ENCODE measurements at places on chromosomes 1 and 21.
A peak's percentile ranks its signal among the peaks of the same experiment; 100 is the strongest.

- no peak for DNase-seq
These were observed 84.7 kb upstream of the LYPLAL1 start for GRCh38 chr1:219088778-219089557.

DNA sequence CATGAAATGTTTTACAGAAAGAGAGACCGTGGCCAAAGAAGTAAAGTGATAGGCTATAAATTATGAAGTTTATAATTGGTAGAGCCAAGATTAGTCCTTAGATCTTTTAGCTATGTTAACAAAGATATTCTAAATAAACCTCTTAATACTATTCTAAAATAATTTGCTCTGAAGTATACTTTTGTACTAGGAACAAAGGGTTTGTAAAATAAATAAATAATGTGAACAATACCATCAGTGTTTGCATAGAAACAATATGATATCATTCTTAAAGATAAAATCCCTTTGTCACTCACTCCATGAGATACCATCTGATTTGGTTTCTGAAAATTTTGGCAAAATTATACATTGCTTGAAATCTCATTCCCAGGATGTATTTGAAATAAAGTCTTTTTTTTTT, 107.6 kb upstream of the UBE2U start:
- no peak for DNase-seq

GRCh38 chr21:41361786-41362604, at the start of gene MX2:
Gene MX2, plus strand, starts transcription at chr21:41362027. Its CDS starts 14,880 bp downstream, at chr21:41376907.
- DNase-seq, result no peak

GRCh38 chr21:28283641-28284490, 708.8 kb downstream of the LTN1 start:
- peak; percentile 38 for DNase-seq

DNA sequence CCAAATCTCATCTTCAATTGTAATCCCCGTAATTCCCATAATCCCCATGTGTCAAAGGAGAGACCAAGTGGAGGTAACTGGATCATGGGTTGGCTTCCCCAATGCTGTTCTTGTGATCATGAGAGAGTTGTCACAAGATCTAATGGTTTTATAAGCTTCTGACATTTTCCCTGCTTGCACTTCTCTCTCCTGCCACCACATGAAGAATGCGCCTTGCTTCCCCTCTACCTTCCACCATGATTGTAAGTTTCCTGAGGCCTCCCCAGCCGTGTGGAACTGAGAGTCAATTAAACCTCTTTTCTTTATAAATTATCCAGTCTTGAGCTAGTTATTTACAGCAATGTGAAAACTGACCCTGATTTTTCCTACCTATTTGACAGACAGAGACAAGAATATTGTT, 162.5 kb upstream of the SYT6 start:
- DNase-seq, result no peak

DNA sequence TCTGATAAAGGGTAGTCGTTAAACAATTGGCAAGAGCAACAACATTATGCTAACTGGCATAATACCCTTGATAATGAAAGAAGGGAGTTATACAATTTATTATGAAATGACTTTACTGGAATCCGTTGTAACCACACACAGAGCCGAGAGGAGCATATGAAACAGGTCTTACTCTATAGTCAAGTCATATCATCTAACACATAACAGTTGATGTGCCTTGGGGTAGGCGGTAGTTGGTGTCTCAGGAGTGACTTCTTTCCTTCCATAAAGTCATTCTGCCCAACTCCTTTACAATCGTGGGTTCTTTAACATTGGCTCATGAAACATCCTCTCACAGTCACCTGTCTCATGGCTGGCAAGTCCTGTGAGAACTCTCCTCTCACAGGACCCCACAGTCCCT, 225.2 kb downstream of the LTN1 start:
- DNase-seq, result no peak

DNA sequence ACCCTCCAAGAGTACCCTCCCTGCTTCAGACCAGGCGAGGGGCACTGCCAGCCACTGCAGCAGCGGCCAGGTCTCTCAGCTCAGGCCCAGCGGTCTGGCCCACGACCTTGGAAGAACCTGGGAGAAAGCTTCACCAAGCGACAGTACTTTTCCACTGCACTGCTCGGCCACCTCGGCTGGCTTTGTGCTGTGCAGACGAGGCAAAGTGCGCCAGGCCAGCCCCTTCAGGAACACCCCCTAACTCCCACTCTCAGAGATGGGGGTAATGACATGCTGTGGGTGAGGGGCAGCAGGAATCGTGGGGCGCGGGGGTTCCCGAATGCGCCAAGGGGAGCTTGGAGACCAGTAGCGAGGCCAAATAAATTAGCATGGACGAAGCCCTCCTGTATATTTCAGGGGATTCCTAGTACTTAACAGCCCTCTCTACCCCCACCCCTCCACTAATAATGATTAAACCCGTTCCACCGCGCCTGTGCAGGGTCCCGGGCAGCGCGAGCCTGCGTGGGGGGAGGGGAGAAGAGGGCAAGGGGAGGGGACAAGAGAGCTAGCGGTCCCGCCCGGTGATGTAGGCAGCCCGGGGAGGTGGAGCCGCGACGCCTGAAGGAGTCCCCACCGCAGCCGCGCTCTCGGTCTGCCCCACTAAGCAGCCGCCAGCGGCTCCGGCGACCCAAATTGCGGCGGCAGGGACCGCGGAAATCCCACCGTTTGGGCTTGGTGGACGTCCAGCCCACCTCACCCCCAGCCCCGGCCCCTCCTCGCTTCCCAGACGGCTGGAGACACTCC, at the start of gene FAM43B:
TSS of gene FAM43B (plus strand) at position 629 of the 783 bp plus-strand sequence. CDS start 401 bp downstream, outside the sequence.
- peak; percentile 86 for DNase-seq

Data from BE2C (cell line).